ENCODE measurements at places on chromosomes 6 and 20.

DNA sequence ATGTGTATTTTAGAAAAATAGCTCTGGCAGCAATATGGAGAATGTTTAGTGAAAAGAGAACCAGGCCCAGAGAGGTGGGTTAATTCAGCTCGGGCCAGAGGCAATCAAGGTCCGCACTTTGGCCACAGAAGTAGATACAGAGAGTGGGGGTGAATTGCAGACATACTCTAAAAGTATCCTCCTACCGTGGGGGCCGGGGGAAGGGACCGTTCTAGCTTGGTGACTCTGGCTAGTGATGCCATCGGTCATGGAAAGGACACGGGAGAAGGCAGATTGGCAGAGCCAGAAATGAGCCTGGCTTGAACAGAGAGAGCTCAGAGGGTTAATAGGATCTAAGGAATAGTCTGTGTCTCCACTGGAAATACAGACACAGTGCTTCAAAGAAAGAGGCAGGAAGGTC lies 173.1 kb downstream of the MTHFD1L start:
- no peak for DNase-seq

DNA sequence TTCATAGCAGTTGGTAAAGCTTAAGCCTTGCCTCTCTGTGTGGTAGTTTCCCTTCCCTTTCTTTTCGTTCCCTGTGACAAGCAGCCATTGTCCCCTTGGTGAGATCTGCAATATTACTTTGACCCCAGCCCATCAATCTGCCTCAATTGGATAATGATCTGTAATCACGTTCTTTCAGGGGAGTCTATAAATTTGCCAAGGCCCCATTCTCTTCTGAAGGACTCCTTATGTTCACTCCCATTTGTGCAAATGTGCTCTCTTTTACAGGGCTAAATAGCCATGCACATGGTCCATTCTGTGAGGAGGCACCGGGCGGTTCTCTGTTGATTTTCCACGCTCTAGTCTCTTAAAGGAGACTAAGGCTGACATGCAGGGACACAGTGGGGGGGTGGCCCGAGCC lies 660.4 kb upstream of the SLC35B3 start:
- no peak for DNase-seq

DNA sequence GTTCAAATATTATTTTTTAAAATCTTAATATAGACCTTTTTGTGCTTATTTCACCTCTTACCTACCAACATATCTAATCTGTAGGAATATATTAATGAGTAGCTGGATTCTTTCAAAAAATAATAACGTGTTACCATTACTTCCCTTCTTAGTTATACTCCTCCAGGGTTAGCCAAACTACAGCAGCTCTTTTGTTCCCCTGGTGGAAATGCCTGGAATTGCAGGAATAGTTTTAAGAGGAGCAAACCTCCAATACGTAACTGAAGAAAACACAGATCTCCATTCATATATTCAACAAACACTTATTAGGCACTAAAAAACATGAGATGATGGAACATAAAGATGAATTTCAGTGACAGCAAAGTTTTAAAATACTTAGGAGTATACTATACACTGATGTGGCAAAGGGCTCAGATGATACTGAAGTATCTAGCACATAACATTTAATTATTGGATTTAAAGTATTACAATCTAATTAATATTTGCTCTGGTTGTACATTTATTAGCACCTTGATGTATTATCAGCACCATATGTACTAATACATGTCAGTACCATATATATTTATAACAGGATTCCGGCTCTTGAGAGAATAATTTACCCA lies 78.3 kb downstream of the TBX18 start:
- DNase-seq: no peak

GRCh38 chr6:10521104-10521808 lies at the start of gene GCNT2:
GCNT2 (plus strand) TSS chr6:10521351; CDS start chr6:10528912, 7,561 bp downstream.
- no peak for DNase-seq

DNA sequence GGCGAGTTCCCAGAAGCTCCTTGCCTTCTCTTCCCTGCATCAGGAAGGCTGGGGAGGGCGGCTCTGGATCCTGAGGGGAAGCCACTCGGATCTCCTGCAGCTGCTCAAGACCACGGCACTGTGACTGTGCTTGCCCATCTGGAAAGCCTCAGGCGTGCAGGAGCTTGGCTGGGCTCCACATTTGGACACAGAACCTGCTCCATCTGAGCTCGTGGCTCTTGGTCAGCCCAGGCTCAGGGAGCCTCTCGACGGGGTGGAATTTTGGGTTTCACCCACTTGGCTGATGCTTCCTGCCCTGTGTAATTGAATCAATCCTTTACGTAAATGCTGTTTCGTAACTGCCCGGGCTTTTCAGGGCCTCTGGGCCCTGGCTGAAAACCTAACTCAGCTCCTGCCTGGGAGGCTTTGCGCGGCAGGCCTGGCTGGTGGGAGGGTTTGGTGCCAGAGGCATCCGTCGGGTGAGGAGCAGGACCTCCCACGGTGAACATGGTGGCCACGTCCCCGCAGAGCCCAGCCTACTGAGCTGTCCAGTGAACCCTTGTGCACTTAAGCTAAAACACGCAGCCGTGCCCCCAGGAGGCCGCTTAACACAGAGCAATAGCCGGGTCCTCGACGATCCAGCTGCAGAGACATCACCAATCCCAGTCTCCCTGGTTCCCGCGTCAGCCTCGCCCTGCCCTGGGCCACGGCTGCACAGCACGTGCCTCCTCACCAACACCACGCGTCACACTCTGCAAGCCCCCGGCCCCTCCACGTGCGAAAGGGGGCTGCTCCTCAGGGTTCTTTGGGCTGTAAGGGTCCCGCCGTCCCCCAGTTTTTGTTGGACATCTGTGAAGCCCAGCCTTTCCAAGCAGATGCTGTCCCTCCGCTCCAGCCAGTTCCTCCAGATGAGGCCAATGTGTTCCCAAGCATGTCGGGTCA lies 241.0 kb downstream of the DLL1 start:
- DNase-seq: no peak

- no peak for DNase-seq
These were observed 3.7 kb upstream of the FASTKD5 start for GRCh38 chr20:3163099-3164042.

- DNase-seq: no peak
These were observed 259.8 kb downstream of the PKHD1 start for GRCh38 chr6:51827580-51827979.

- DNase-seq: no peak
These were observed 11.0 kb downstream of the LY86 start for GRCh38 chr6:6599468-6599873.

Data from effector memory CD4-positive, alpha-beta T cell (primary cell).